Mesenchymal stem cell (in vitro differentiated cells and primary cell): ENCODE measurements at places on chromosomes 4 and X.
A peak's percentile ranks its signal among the peaks of the same experiment; 100 is the strongest.

DNA sequence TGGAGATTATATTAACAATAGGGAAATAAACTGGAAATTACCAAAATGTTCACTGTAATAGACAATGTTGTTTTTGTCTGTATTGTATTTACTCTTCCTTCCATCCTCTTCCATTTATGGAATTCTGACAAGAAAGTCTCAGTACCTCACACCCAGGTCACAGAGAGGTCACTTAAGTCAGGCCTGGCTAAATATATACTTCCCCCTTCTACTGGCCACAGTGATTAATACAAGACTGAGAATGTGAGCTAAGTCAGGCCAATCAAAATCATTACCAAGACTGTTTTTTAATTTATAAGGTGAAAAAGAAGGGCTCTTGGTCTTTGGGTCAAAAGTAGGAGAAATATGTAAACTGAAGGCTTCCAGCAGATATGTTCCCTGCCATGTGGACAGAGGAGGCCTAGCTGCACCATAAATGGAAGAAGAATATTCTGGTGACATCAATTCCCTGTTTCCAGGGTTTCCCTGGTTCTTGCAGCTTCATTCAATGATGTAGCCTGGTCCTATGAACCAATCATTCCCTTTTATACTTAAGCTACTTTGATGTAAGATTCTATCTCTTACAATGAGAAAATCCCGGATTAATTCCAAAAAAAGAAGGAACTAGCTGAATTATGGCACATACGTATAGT, 64.3 kb downstream of the LRBA start:
- no peak overlapping the region for H3K27ac ChIP-seq
- no peak overlapping the region for H3K4me3 ChIP-seq
- H3K4me1 ChIP-seq: no peaks in the 10 kb centered on the region
- no peaks in the 10 kb centered on the region for H3K27me3 ChIP-seq

- no peak overlapping the region for H3K27ac ChIP-seq
- DNase-seq: peak; percentile 33
- peaks cover 85% of the 10 kb centered on the region for H3K36me3 ChIP-seq
- H3K4me3 ChIP-seq: no peak overlapping the region
- H3K27me3 ChIP-seq: no peaks in the 10 kb centered on the region
These were observed 56.2 kb downstream of the METTL14 start for GRCh38 chr4:118741301-118741855.

- no peak for DNase-seq
- H3K27ac ChIP-seq: no peak overlapping the region
- peaks cover 2% of the 10 kb centered on the region for H3K4me1 ChIP-seq
- no peaks in the 10 kb centered on the region for H3K27me3 ChIP-seq
- H3K4me3 ChIP-seq: no peak overlapping the region
These were observed 449.8 kb upstream of the SMIM31 start for GRCh38 chr4:164304101-164304639.

- no peak overlapping the region for H3K4me3 ChIP-seq
- no peaks in the 10 kb centered on the region for H3K36me3 ChIP-seq
- DNase-seq: no peak
- peaks cover 5% of the 10 kb centered on the region for H3K4me1 ChIP-seq
- H3K27ac ChIP-seq: no peak overlapping the region
These were observed 110.0 kb upstream of the EDNRA start for GRCh38 chr4:147370881-147371280.

DNA sequence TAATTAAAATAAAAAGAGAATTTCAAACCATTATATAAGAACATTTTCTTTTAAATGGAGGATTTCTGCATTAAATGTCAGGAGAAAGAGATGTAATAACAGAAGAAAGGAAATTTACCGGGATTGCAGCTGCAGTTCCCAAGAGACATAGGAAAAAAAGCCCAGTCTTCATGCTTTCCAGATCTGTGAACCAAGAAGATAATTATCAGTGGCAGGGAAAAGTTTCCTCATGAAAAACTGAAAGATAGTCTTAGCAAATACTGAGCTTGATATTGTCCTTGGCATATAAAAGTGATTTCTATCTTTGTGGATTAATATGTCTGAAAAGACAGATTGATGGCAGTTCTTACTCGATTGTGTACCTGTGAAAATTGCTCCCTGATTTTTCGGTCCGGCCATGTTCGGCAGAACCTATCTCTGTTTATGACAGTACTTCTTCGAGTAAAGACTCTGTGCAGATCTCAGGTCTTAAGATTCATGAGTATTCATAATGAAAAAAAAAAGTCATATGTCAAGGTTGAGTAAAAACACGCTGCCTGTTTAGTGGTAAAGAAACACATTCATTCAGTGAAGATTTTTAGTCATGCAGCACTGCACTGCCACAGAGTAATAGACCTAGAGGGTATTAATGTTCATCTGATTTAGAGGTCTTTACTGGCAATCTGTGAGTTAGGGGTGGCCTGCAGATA, 29.6 kb downstream of the SPARCL1 start:
- no peak overlapping the region for H3K27ac ChIP-seq
- H3K4me1 ChIP-seq: no peaks in the 10 kb centered on the region
- no peaks in the 10 kb centered on the region for H3K27me3 ChIP-seq
- H3K36me3 ChIP-seq: no peaks in the 10 kb centered on the region

- H3K36me3 ChIP-seq: no peaks in the 10 kb centered on the region
- H3K4me1 ChIP-seq: no peaks in the 10 kb centered on the region
- H3K4me3 ChIP-seq: no peak overlapping the region
These were observed 120.3 kb upstream of the AFF2 start for GRCh38 chrX:148380107-148380506.

DNA sequence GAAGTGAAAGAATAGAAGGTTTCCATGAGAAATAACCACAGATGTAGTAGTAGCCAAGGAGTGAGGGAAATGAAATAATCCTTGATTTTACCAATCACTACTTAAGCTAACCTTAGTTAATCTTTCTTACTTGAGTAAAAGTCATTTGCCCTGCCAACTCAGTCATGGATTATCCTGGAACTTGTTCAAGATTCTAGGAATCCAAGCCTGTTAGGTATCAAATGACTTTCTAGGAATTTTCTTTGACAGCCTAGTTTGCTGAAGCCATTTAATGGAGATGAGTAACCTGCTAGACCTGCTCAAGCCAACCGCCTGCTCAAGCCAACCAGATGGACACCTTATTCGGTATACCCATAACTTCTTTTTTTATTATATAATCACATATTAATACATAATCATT, 180.5 kb downstream of the KLHL13 start:
- DNase-seq: no peak
- no peaks in the 10 kb centered on the region for H3K27me3 ChIP-seq
- H3K36me3 ChIP-seq: no peaks in the 10 kb centered on the region

DNA sequence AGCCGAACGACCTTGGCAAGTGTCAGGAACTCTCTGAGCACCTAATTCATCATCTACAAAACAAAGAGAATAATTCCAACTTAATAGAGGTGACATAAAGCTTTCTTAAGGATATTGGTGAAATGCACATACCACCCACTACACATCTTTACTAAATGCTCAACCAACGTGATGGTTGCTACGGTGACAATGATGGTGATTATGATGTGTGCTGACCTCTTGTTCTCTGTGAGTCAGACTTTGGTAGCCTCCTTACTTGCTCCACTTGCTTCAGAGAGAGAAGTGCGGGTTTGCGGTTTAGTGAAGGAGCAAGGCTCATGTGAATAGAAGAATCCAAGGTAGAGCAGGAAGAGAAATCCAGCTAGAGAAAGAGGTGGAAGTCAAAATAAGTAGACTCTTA, 52.8 kb upstream of the CLNK start:
- DNase-seq: peak; percentile 67
- H3K27me3 ChIP-seq: no peaks in the 10 kb centered on the region
- H3K27ac ChIP-seq: no peak overlapping the region

- H3K4me3 ChIP-seq: no peak overlapping the region
- no peaks in the 10 kb centered on the region for H3K36me3 ChIP-seq
- H3K27ac ChIP-seq: no peak overlapping the region
- DNase-seq: peak; percentile 21
These were observed 389.7 kb upstream of the NR3C2 start for GRCh38 chr4:148831945-148832344.

DNA sequence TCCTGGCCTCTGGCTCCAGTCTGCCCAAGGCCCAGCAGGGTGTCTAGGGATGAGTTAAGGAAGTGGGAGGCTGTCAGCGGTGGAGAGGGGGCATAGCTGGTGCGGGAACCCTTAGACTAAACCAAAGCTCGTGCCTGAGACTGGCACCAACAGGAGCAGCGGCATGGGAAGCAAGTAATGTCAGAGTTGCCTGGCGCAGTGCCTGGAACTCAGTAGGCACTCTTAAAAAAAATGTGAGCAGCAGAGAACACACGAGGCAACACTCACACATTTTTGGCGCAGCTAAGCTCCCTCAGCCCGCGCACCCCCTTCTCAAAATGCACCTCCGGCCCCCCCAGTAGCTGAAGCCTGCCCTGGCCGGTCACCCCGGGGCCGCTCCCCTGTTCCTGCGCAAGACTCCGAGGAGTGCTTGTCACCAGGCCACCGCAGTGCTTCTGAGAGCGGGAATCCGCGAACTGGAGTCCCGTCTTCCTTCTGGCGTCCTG, 583 bp downstream of the GABRE start:
- H3K27me3 ChIP-seq: no peaks in the 10 kb centered on the region
- H3K27ac ChIP-seq: no peak overlapping the region
- H3K4me3 ChIP-seq: peak overlapping the region; percentile 81
- H3K4me1 ChIP-seq: peaks cover 15% of the 10 kb centered on the region
- H3K36me3 ChIP-seq: no peaks in the 10 kb centered on the region

GRCh38 chrX:143570782-143571181, 53.5 kb upstream of the SPANXN3 start:
- H3K36me3 ChIP-seq: no peaks in the 10 kb centered on the region
- no peaks in the 10 kb centered on the region for H3K27me3 ChIP-seq
- no peak overlapping the region for H3K4me3 ChIP-seq
- no peaks in the 10 kb centered on the region for H3K4me1 ChIP-seq

DNA sequence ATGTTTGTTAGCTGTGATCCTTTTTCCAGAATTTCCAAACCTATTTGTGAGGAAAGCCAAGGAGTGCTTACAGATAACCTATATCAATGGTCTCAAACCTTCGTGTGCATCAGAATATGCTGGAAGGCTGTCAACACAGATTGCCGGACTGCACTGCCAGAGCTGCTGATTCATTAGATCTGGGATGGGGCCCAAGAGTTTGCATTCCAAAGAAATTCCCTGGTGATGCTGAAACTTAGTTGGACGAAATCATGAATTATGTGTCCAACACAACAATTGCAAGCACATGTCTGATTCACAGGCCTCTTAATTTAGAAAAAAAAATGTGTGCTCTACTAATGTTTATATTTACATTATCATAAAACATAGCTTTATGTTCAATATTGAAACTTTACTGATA, 544.0 kb upstream of the AMOT start:
- H3K27me3 ChIP-seq: no peaks in the 10 kb centered on the region
- peak; percentile 50 for DNase-seq
- H3K36me3 ChIP-seq: no peaks in the 10 kb centered on the region
- H3K27ac ChIP-seq: no peak overlapping the region

- no peaks in the 10 kb centered on the region for H3K27me3 ChIP-seq
- no peaks in the 10 kb centered on the region for H3K4me1 ChIP-seq
- no peaks in the 10 kb centered on the region for H3K36me3 ChIP-seq
- no peak overlapping the region for H3K27ac ChIP-seq
- no peak for DNase-seq
These were observed 312.2 kb downstream of the FAT4 start for GRCh38 chr4:125626946-125627345.

GRCh38 chrX:30150196-30150895, 65.0 kb upstream of the MAGEB2 start:
- H3K4me1 ChIP-seq: peaks cover 8% of the 10 kb centered on the region
- H3K4me3 ChIP-seq: no peak overlapping the region
- H3K36me3 ChIP-seq: no peaks in the 10 kb centered on the region
- peaks cover 30% of the 10 kb centered on the region for H3K27me3 ChIP-seq

GRCh38 chrX:45508454-45508853, 307.8 kb upstream of the DIPK2B start:
- H3K27ac ChIP-seq: no peak overlapping the region
- H3K27me3 ChIP-seq: no peaks in the 10 kb centered on the region
- peaks cover 3% of the 10 kb centered on the region for H3K4me1 ChIP-seq
- peak; percentile 19 for DNase-seq

DNA sequence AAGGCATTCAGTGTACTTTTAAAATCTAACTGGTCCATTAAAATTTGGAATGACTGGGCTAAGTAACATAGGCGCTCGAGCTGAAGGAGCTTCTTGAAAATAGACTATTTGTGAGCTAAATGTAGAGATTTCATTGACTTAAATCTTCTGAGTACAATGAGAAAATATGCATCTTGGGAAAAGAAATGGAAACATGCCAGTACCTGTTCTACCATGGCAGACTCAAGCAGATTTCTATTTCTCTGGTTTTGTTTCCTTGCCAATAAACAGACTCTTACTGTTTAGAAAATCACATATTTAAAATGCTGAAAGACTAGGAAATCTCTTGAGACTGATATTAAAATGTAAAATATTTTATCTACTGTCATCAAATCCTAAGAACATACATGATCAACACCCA, 678.1 kb downstream of the FAT4 start:
- DNase-seq: no peak
- H3K4me3 ChIP-seq: no peak overlapping the region
- H3K27me3 ChIP-seq: no peaks in the 10 kb centered on the region
- no peaks in the 10 kb centered on the region for H3K36me3 ChIP-seq
- no peaks in the 10 kb centered on the region for H3K4me1 ChIP-seq
- no peak overlapping the region for H3K27ac ChIP-seq

DNA sequence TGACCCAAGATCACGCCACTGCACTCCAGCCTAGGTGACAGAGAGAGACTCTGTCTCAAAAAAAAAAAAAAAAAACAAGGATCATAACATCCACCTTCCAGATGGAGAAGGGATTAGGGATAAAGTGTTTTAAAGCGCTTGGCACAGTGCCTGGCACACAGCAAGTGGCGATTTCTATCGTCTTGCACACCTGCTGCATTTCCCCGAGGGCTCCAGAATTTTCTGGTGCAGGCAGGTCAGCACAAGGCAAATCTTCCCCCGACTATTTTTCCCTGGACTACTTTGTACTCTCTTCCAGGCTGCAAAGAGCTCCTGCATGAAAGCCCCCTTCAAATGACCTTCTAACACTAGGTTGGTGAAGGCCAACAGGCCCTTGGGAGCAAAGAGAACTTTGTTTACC, 57.3 kb downstream of the APBB2 start:
- no peaks in the 10 kb centered on the region for H3K36me3 ChIP-seq
- no peak for DNase-seq
- no peak overlapping the region for H3K4me3 ChIP-seq
- H3K27me3 ChIP-seq: no peaks in the 10 kb centered on the region
- peaks cover 19% of the 10 kb centered on the region for H3K4me1 ChIP-seq
- H3K27ac ChIP-seq: peak overlapping the region; percentile 95

DNA sequence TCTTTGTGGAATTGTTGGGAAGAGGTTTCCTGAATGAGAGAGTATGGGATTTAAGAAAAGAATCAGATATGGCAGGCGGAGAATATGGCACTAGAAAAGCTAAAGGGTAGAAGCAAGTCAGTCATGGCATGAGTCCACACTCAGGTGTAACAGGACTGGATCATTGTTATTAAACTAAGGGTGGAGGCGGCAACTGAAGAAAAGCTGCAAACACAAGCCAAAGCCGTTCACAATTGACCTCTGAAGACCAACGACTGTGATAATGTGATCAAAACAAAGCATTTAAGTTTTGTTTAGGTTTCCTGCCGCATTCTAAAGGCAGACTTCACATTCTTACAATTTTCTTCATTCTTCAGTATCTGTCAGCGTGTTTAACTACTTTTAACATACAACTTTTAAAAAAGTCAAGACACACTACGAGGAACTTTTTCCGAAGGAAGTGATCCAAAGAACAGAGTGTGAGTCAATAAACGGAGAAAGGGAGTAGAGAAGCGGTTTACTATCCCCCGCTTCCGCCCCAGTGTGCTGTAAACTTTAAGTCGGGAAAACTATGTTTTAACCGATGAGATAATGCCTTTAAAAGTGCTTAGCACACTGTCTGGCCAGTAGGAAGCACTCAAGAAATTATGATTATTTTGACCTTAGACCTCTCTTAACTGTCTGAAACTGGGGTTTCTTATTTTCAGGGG, 909 bp upstream of the SLAIN2 start:
- peak overlapping the region; percentile 82 for H3K4me3 ChIP-seq
- H3K4me1 ChIP-seq: no peaks in the 10 kb centered on the region
- DNase-seq: peak; percentile 92
- no peaks in the 10 kb centered on the region for H3K27me3 ChIP-seq
- H3K27ac ChIP-seq: peak overlapping the region; percentile 99
